ENCODE measurements at places on chromosomes 3 and 15.

DNA sequence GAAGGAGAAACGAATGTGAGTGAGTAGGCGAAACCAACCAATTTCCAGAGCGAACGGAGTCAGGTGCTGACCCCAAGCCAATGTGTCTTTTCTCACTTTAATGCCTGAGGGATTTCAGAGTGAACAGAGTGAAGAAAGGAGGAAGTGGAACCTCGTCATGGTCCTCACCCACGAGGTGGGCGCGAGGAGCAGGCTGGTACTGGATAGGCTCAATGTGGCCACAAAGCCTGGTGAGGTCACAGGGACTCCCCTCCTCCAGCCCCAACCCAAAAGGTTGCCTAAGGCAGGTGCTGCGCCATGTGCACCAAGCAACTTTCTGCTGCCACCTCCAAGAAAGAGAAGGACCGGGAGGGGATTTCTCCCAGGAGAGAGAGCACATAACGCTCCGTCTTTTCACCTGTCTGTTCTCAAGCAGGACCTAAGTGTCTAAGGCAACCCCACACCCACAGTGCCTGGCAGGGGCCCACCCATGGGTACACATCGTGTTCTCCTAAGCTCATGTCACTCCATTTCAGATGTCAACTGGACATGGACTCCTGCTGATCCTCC lies 3.8 kb downstream of the NRROS start:
- DNase-seq, result no peak

DNA sequence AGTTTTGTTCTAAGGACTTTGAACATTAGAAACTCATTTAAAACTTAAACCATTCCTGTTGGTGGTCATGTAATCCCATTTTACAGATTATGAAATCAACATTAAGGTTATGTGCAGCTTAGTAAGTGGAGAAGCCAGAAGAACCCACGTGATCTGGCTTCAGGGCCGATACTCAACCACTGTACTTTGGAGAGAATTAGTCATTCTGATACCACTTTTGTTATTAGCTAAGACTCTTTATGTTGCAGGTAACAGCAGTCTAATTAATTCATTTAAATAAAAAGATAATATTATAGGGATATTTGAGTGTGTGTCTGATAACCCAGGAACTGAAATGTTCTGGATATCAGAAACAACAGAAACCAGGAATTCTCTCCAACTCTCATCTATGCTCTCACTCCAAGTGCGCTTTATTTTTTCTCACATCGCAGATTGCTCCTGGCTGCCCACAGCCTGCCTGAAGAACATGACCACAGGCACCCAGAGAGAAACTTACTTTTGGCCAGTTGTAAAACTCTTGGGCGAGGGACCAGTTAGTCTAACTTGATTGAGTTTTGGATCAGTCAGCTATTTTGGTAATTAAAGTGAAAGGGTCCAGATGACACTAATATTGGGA lies 25.2 kb downstream of the UBE2E1 start:
- DNase-seq, result no peak

- DNase-seq, result no peak
Observed at GRCh38 chr3:48619541-48620524, 1.7 kb downstream of the TMEM89 start.

DNA sequence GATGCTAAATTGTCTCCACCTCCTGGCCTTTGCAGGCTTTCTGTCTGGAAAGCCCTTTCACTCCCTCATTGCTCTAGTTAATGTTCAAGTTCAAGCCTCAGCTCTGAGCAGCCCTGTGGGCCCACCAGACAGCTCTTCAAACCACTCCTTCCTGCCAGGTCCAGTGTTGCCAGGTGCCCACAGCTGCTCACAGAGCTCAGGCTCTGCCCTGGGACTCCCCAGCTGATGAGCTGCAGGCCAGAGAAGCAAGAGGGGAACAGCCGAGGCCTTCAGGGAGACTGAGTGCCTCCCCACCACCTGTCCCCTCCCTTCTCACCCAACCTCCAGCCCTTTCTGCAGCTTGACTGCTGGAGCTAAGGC lies 1.3 kb upstream of the ZBTB47 start:
- no peak for DNase-seq

DNA sequence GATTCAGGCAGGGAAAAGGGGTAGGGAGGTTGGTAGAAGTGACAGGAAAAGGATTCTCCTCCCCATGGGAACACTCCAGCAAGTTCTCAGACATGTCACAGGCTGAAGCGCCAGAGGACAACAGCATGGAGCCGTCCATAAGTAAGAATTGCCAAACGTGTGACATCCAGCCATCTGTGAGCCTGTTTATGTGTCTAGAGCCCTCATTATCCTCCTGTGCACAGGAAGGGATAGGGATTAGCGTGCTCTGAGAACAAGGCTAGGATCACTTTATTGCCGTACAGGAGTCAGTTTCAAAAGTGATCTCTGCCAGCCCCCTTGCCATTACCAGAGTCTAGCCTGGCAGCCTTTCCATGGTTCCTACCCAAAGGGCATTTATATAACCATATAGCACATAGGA lies 549.5 kb downstream of the NTRK3 start:
- no peak for DNase-seq

- DNase-seq, result no peak
Observed at GRCh38 chr15:80163897-80164296, 11.1 kb downstream of the FAH start.

- no peak for DNase-seq
Observed at GRCh38 chr15:47326410-47327333, 390.6 kb upstream of the SEMA6D start.

GRCh38 chr15:43776101-43776717 lies 557 bp downstream of the ELL3 start:
- no peak for DNase-seq

DNA sequence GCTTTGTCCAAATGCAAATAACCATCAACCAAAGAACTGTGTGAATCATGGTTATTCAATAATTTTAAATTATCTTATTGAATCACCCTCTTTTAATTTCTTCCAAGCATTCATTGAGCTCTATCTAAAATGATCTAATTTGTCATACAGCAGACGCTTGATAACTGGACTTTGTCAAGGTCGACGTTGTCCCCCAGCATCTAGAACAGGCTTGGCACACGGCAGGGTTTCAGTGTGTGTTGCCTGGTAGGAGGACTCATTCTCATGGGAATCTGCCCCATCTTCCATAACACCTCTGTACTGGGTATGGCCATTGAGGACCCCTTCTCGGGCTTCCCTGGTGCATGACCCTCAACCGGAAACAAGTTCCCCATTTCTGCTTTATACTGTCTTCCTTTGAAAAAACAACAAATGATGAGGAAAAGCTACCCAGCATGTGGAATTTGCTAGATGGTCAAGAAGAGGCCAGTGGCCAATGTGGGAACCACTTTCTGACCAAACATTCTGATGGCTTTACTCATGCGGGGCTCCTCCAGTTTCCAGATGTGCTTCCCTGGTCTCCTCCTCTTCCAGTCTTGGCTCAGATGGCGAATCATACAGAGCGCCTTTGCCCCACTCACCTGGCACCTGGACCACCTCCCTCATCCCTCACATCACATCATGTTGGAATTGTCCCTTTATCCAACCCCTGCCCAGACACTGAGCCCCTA lies 41.7 kb upstream of the SEC22A start:
- DNase-seq, result peak; percentile 39

DNA sequence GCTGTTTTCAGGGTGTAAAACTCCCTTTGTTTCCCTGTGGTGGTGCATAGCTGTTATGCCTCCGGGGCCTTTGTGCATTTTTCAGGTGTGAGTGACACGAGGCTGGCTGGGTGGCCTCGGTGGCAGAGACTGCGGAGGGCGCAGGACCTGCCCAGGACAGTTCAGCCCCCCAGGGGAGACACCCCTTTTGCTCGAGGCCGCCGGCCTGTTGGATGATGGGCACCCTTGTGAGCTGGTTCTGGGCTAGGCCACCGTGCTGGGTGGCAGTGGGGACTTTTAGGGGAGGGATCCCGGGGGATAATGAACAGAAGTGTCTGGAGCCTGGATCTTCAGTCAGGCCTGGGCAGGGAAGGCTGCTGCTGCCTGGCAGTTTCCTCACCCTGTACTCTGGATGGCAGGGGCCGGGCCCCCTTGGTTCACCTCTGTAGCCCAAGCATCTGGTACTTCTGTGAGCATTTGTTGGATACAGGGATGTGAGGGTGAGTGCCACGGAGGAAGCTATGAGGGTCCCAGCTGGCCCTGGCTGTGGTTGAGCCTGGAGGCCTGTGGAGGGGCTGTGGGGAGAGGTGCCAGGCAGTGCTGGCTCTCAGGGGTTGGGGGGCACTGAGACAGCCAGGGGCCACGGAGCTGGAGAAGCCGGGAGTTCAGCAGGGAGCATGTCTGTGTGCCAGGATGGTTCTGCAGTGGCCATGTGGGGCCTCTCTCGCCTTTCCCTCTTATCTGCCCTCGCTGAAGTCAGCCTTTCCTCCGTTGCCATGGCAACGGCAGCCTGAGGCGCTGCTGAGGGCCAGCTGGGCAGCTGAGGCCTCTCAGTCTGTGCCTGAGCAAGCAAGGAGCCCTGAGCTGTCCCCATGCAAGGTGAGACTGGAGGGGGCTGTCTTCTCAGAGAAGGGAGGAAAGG lies 49.0 kb downstream of the KY start:
- DNase-seq, result peak; percentile 35

DNA sequence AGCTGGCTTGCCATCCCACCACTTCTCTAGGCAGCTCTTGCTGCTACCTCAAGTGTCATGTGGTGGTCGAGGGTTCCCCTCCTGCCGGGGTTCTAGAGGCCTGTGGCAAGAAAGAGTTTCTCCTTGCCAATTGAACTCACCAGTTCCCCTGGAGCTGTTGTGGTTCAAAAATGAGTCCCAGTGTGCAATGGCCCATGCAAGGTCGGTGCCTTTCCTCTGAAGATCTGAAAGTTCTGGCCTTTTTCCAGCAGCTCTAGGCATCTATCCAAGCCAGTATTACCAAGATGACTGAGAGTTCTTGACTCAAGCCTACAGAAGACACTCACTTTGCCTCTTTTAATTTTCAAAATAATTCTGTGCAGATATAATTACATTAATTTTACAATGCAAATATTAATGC lies 163.6 kb downstream of the KCNMB2 start:
- DNase-seq, result peak; percentile 30

GRCh38 chr15:33678176-33678575 lies 290.1 kb upstream of the CHRM5 start:
- DNase-seq, result no peak

- DNase-seq, result no peak
Observed at GRCh38 chr3:72099326-72100079, 314.6 kb upstream of the PROK2 start.

GRCh38 chr3:173440514-173440913 lies 43.0 kb downstream of the NLGN1 start:
- no peak for DNase-seq

DNA sequence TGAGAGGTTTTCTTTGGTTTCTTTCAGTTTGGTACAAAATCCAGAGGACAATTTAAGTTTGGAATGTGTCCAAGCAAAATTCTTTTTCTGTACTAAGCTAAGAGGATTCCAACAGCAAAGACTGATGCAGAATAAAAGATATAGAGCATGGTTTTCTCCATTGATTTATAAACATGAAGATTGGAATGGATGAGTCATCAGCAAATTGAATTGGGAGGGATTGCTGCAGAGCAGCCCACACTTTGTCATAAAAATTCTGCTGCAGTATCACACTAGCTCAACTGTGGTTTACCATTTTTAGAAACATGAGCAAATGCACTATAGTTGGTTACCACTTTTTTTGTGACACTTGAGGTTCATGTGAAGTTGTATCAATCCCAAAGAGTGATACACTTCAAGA lies 16.1 kb upstream of the LARP6 start:
- DNase-seq, result peak; percentile 81

GRCh38 chr15:50168783-50169411 lies 13.1 kb upstream of the SLC27A2 start:
- DNase-seq, result no peak
